ENCODE measurements at places on chromosomes 6 and 20. TPM values are rescaled to one million over a fixed set of nuclear protein-coding genes. Genes with fewer than 3 reads are reported as not detected.

DNA sequence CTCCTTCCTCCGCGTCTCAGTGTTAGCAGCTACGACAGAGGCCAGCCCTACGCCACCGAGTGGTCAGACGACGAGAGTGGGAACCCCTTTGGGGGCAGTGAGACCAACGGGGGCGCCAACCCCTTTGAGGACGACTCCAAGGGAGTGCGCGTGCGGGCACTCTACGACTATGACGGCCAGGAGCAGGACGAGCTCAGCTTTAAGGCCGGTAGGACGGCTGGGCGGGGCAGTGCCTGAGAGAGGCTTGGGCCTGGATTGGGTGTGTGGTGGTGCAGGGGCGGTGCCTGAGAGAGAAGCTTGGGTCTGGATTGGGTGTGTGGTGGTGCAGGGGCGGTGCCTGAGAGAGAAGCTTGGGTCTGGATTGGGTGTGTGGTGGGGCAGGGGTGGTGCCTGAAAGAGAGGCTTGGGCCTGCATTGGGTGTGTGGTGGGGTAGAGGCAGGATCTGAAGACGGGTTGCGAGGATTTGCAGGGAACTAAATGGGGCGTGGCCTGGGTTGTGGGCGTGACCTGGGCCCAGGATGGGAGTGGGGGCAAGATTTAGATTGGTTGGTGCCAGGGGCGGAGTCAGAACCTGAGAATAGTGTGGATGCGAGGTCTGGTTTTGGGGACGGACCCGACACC is 24.4 kb downstream of the SPDEF start:
- DNase-seq: peak; percentile 73

DNA sequence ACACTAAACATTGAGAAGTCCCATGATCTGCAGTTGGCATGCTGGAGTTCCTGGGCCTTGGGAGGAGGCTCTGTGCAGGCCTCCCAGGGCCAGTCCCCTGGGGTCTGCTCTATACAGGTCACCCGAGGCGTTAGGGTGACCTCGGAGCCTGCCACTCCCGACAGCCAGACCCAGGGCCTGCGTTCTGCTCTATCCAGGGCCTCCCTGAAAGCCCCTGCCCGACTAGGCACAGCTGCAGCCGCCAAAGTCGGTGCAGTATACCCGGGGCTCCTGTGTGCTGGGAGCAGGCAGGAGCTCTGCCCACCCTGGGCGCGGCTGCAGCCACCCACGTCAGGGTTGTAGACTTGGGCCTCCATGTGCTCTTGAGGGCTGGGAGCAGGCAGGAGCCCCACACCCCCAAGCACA is 6.3 kb upstream of the OR14J1 start:
- no peak for DNase-seq

- no peak for DNase-seq
Observed at GRCh38 chr6:7528565-7528964, 12.9 kb upstream of the DSP start.

GRCh38 chr20:47667531-47668312 is 117.6 kb downstream of the SULF2 start:
- no peak for DNase-seq

DNA sequence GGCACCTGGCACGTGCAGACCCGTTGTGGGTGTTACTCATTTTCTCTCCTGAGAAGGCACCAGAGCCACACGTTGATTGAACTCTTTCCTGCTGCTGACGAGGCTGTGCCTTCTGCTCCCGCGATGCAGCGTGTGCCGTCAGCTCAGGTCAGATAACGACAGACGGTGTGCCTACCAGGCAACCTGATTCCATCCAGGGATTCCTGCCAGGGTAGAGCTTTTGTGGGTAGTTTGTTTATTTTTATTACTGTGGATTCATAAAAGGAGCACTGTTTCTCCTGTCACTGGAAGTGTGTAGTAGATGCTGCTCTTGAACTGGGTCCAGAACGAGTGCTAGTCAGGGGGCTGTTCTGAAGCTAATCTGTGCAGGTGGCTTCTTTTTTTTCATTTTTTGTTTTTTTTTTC is 20.7 kb downstream of the PRPF6 start:
- no peak for DNase-seq

DNA sequence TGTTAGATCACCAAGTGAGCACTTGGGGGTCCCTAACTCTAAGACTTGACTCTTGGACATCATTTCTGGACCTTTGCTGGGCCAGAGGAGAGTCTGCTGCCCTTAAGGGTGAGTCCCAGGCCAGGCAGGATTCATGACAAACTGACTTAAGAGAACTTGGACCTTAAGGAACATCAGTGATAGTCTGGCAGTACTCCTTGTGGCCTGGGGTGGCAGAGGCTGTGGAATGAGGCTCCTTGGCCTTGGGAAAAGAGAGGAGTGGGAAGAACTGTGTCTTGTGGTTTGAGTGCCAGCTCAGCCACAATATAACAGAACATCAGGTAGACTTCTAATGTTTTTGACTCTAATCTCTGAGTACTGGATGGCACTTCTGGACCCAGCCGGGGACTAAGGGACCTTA is 478.7 kb downstream of the MEI4 start:
- DNase-seq: no peak

GRCh38 chr6:129475477-129476247 is 234.3 kb downstream of the ARHGAP18 start:
- DNase-seq: no peak

- no peak for DNase-seq
Observed at GRCh38 chr6:44180886-44181285, 22.3 kb downstream of the CAPN11 start.

- no peak for DNase-seq
Observed at GRCh38 chr6:153662982-153663381, 376.1 kb upstream of the OPRM1 start.

GRCh38 chr6:66628917-66629316 is 921.9 kb upstream of the EYS start:
- DNase-seq: no peak

- no peak for DNase-seq
Observed at GRCh38 chr20:41140226-41141133, 3.1 kb downstream of the PLCG1 start.

- no peak for DNase-seq
Observed at GRCh38 chr6:149334682-149335160, 17.2 kb downstream of the TAB2 start.

DNA sequence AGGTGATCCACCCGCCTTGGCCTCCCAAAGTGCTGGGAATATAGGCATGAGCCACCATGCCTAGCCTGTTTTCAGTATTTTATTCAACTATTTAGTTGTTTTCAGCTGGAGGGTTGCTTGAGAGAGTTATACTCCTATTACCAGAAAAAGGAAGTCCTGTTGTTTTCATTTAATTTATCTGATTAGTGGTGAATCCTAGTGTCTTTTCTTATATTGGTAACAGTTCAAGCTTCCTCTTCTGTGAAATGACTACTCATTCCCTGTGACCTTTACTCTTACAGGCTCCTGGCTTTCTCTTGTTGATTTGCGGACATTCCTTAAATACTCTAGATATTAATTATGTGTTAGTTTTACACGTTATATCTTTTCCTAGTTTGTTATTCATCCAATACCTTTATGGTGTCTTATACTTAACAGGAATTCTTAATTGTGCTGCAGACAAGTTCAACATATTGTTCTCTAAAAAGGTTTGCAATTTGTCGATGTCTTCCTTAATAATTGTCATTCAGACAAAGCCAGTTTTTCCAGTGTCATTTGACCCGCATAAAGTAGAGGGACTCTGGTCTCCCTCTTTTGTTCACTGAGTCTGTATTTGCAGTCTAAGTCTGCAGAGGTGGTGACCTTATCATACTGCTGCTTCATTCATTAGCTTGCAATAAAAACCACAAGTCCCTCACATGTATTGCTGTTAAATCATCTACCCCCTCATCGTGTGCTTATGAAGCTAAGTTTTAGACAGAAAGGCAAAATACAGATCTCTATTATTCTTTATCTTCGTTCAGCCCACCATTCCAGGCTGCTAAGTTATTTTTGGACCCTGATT is 51.4 kb downstream of the ZBTB9 start:
- no peak for DNase-seq

DNA sequence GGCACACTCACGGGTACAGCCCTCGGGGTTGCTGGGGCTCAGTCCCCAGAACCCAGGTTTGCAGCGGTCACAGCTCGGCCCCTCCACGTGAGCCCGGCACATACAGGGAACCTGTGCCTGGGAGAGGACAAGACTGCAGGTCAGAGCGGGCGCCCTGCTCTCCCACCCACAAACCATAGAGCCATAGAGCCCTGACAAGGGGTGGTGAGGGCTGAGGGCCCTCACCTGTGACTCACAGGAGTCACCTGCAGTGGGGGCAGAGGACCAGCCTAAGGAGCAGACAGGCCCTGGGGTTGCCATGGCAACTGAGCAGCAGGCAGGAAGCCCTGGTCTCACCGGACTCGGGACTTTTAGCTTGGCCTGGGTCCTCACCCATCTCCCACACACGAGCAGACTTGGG is 30.8 kb downstream of the LAMA5 start:
- DNase-seq: no peak

DNA sequence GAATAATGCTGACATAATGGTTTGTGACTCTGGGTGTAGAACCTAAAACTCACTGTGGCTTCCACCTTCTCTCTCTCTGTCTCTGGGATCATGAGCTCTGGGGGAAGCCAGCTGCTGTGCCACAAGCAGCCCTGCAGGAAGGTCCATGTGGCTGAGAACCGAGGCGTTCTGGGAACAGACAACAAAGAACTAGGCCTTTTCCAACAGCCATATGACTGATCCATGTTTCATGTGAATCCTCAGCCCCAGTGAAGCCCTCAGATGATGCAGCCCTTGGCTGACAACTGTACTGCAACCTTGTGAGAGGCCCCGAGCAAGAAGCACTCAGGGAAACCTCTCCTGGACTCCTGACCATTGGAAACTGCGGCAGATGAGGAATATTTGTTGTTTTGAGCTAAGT is 56.6 kb downstream of the HLA-G start:
- no peak for DNase-seq

DNA sequence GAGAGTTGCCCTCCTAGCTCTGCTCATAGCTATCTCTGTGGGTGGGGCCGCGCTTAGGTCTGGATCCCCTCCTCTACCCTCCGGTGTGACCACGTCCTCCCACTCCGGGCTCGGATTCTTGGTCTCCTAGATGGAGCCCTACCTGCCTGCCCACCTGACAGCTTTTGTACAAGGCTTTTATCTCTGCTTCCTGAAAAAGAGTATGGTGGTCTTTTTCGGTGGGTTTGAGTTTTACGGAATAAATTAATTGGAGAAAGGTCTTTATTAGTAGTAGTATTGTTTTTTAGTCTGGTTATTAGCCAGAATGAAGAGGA is 773 bp downstream of the SMAP1 start:
- DNase-seq: no peak

- no peak for DNase-seq
Observed at GRCh38 chr6:37517411-37517812, 17.7 kb upstream of the CCDC167 start.

DNA sequence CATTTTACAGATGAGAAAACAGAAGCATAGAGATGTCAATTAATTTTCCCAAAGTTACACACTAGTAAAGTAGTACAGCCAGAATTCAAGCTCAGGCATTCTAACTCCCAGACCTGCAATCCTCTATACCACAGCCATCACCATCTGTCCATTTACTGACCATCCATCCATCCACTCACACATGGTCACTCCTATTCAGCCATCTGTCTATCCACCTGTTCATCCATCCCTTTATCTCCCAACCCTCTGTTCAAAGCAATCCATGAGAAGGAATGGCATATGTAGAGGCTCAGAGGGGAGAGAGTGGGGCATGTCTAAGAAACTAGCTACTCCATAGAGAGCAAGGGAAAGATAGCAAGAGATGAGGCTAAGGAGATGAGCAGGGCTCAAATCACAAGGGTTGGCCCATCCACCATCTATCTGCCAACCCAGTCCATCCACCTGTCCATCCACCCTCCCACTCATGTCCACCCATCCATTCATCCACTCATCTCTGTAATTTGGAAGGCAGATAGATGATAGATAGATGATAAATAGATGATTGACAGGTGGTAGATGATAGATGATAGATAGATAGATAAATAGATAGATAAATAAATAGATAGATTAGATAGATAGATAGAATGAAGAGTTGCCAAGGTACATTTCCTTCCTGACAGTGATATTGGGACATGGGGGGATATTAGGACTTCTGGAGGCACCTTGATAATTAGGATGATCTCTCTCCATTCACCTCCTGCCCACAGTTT is 12.2 kb upstream of the C6orf132 start:
- no peak for DNase-seq

GRCh38 chr6:114334237-114334636 is 8.6 kb downstream of the HS3ST5 start:
- no peak for DNase-seq

DNA sequence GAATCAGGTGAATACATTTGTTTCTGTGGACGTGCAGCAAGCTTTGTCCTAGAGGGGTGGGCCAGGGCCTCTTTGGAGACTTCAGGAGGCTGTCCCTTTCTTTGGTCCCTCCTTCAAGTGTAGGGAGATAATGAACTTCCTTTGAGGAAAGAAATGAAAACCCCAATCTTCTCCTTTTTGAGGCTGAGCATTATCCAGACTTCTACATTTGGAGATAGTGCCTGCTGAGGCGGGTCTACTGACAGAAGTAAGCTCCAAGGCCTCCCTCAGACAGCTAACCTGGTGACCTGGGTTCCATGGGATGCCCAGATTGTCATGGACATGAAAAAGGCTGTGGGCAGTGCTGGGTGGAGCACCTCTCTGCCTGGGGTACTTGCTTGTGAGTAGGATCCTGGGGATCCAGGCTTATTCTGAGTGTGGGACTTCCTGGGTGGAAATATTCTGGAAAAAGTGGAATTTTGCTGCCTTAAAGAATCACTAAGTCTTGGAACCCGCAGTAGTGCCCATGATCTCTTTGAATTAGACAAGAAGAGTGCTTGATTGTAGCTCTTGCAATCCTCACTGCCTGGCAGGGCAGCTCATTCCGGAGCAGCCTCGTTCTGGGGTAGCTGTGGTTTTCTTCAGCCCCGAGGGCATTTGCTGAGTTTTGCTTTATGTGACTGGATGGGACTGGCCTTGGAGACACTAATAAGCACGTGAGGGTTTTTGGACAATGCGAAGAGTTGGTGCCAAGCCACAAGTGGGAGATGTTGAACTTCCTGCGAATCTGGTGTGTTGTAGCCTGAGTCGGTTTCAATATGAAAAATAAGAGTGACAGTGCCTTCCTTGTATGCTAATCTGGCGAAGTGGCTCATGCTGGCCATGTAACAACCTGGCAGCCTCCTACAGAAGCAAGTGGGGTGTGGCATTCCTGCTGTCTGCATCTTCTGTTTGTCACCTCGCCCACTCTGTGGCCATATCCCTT is 28.1 kb downstream of the SNRNP48 start:
- no peak for DNase-seq

- DNase-seq: no peak
Observed at GRCh38 chr6:88612631-88613030, 350.8 kb downstream of the RNGTT start.

DNA sequence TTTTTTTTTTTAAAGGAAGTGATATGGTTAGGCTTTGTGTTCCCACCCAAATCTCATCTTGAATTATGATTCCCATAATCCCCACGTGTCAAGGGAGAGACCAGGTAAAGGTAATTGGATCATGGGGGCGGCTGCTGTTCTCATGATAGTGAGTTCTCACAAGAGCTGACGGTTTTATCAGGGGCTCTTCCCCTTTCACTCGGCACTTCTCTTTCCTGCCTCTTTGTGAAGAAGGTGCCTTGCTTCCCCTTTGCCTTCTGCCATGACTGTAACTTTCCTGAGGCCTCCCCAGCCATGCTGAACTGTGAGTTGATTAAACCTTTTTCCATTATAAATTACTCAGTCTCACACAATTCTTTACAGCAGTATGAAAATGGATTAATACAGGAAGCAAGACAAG is 64.3 kb downstream of the ZFP64 start:
- no peak for DNase-seq

The GHRH gene
- not detected for polyA plus RNA-seq

The TFAP2D gene
- not detected for polyA plus RNA-seq

The MICA gene
- polyA plus RNA-seq: 3.4 TPM

The LIN28B gene
- polyA plus RNA-seq: 0.07 TPM

The C6orf163 gene
- 3.2 TPM for polyA plus RNA-seq

The RALGAPB gene
- 27.3 TPM for polyA plus RNA-seq

The TIAM2 gene
- 15.6 TPM for polyA plus RNA-seq

The BCAS1 gene
- 4.5 TPM for polyA plus RNA-seq

The ZFP57 gene
- polyA plus RNA-seq: not detected

Data from muscle of arm (tissue), 14 donors.